ENCODE measurements at places on chromosomes 7 and 10. TPM values are rescaled to one million over a fixed set of nuclear protein-coding genes. Genes with fewer than 3 reads are reported as not detected.

EVX1 gene
- polyA plus RNA-seq, result not detected

DRGX gene
- 0.25 TPM for polyA plus RNA-seq

TMEM270 gene
- polyA plus RNA-seq, result not detected

HOXA13 gene
- not detected for polyA plus RNA-seq

BLNK gene
- 0.70 TPM for polyA plus RNA-seq

SFMBT2 gene
- 3.3 TPM for polyA plus RNA-seq

MYOZ1 gene
- not detected for polyA plus RNA-seq

SPDYE2 gene
- not detected for polyA plus RNA-seq

UCMA gene
- polyA plus RNA-seq, result not detected

OLAH gene
- polyA plus RNA-seq, result not detected

CPED1 gene
- polyA plus RNA-seq, result not detected

SFXN4 gene
- 34.2 TPM for polyA plus RNA-seq

DYNC1I1 gene
- polyA plus RNA-seq, result 92.1 TPM

MRLN gene
- polyA plus RNA-seq, result 5.6 TPM

MSS51 gene
- polyA plus RNA-seq, result 0.36 TPM
